Fibroblast of lung (primary cell): ENCODE measurements at places on chromosomes 13 and 19.
A peak's percentile ranks its signal among the peaks of the same experiment; 100 is the strongest.

DNA sequence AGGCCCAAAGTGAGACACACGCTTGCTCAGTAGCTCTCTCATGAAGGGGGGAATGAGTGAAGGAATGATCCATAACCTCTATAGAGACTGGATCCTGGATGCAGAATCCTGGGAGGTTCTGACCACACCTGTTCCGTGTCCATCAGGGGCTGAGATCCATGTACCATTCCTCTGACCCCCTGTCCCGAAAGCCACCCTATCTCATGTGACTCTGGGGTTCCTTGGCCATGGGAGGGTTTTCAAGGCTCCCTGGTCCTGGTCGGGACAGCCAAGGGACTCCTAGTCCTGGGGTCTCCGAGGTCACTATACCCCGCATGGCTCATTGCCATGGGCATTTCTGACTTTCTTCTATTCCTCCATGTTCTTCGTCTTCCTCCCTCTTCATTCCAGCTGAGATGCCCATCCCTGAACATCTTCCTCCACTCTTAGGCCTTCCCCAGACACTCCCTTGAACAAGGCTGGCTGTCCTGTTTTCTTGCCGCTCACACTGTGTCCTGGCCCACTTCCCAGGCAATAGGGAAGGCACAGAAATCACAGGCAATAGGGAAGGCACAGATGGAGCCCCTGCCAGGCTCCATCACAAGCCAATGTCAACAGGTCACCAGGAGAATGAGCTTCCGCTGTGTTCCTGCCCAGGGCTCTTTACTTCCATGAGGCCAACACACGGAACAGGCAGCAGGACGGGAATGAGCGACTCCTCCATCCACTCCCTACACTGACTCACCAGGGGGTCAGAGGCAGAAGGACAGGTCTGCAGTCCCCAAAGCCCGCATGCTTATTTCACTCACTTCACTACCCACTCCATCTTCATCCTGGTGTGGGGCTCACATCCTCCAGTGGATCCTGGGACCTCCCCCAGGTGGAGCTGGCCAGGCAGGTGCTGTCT, 3.2 kb downstream of the CEACAM5 start:
- no peak for DNase-seq

DNA sequence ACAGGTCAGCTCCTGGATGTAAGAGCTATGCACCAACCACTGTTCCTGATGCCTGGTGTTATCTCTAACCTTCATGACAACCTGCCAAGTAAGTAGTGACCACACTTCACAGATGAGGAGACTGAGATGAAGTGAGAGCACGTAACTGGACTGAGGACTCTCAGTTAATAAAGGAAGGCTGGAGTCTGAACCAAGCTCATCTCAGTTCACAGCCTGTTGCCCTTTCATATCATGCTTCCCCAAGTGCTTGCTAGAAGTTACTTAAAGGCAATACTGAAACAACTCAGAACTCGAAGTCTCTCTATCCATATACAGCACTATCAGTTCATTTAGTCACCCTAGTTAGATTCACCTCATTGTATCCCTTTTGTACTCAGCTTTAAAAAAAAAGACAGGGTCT, 119.7 kb downstream of the ABCC4 start:
- DNase-seq: no peak

GRCh38 chr13:110529522-110530311, 31.8 kb downstream of the RAB20 start:
- no peak for DNase-seq

GRCh38 chr19:51398096-51398704, 7.8 kb upstream of the C19orf84 start:
- DNase-seq: peak; percentile 6

GRCh38 chr19:46728693-46729339, 11.9 kb upstream of the PRKD2 start:
- peak; percentile 55 for DNase-seq

GRCh38 chr13:77523386-77523785, 12.1 kb upstream of the SCEL start:
- DNase-seq: no peak

GRCh38 chr19:46373491-46374359, 26.8 kb downstream of the PPP5C start:
- no peak for DNase-seq

DNA sequence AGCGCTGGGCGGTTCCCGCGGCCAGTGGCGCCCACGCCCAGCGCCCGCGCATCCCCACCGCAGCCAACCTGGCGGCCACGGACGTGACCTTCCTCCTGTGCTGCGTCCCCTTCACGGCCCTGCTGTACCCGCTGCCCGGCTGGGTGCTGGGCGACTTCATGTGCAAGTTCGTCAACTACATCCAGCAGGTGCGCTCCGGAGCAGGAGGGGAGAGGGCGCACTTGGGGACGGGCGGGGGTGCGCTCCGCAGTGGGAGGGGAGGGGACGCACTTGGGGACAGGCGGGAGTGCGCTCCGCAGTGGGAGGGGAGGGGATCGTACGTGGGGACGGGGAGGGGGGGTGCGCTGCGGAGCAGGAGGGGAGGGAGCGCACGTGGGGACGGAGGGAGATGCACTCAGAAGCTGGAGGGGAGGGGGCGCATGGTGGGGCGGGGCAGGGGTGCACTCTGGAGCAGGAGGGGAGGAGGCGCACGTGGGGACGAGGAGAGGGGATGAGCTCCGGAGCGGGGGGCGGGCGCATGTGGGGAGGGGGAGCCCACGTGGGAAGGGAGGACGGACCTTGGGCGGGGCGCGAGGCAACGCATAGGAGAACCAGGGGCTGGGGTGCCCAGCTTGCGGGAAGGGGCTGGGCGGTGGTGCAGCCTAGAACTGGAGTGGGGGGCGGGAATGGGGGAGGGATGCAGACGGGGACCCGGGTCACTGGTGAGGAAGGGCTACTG, 1.5 kb downstream of the KISS1R start:
- DNase-seq: no peak

GRCh38 chr13:105665284-105665683, 870.2 kb downstream of the EFNB2 start:
- DNase-seq: no peak

DNA sequence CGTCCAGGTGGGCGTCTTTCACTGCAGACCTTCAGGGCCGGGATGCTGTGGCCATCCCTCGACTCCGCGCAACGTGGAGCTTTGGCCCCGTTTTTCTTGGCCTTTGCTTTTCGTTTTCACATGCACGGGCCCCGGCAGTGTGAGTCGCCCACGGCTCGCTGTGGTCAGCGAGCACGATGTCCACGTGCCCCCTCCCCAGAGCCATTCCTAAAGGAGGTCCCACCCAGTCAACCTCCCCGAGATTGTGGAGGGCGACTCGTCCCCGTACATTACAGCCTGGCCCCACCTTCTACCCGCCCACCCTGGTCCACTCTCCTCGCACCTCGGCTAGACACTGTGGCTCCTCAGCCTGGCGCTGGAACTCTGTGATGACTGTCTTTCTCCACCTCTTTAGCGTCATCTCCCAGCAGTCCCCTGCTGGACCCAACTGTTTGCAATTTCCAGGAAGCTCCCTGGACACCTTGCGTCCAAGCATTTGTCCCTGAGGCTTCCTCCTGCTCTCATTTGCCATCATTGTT, 405 bp downstream of the ZNF446 start:
- peak; percentile 18 for DNase-seq

GRCh38 chr19:12790628-12791344, 500 bp upstream of the JUNB start:
- DNase-seq: no peak

- DNase-seq: no peak
Measured at GRCh38 chr19:2912306-2912705, 11.6 kb downstream of the ZNF57 start.

GRCh38 chr13:43113603-43114002, 90.2 kb downstream of the DNAJC15 start:
- peak; percentile 28 for DNase-seq

- no peak for DNase-seq
Measured at GRCh38 chr19:30587869-30588268, 215.7 kb downstream of the ZNF536 start.

GRCh38 chr19:49818649-49819370, 721 bp downstream of the MED25 start:
- no peak for DNase-seq

GRCh38 chr13:51763486-51763885, 40.5 kb downstream of the DHRS12 start:
- no peak for DNase-seq

DNA sequence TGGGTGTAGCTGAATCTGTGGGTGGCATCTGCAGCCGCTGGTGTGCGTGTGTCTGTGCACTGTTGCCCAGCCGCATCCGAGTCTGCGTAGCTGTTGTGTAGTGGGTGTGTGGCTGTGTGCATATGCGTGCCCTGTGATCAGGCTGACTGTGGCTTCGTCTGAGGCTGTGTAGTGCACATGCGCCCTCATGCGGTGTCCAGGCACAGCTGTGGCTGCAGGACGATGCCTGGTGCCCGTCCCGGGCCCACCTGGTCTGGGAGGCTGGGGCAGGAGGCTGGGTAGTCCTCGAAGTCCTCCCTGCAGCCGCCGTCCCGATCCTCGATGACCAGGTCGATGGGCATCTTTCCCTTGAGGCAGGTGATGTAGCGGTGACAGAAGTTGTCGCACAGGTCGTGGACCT, 4.9 kb downstream of the MEIS3 start:
- DNase-seq: no peak

GRCh38 chr19:16197188-16197621, 506 bp upstream of the AP1M1 start:
- DNase-seq: peak; percentile 86

DNA sequence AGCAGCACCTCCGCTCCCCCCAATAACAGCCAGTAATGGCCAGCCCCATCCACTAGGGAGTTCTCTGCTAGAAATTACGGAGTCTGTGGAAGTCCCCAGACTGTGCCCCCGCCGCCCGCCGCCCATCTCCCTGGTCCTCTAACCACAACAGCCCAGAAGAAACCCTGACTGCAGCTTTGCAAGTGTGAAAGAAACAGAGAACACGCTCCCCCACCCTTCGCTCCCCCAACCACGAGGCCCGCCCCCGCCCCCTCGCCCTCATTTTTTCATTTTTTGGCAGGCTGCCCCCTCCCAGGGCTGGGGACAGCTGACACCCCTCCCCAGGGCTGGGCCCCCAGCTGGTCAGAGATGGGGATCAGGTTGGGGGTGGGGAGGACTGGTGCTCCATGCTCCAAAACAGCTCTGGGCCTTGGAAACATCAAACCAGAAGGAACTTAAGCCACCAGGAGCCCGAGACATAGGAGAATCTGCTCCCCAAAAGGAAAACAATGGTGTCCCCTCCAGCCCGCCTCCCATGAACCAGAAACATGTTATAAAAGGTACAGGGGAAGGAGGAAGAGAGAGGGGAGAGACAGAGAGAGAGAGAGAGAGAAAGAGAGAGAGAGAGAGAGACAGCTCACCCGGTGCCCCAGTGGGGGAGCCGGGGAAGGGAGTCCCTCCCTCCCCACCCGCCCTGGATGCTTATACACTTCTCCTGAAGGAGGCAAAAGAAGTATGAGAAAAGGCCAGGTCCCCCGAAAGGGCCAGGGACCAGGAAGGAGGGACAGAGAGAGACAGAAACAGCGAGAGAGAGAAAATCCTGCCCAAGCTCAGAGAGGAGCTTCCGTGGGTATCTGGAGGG, 29.8 kb upstream of the ASF1B start:
- DNase-seq: peak; percentile 14

DNA sequence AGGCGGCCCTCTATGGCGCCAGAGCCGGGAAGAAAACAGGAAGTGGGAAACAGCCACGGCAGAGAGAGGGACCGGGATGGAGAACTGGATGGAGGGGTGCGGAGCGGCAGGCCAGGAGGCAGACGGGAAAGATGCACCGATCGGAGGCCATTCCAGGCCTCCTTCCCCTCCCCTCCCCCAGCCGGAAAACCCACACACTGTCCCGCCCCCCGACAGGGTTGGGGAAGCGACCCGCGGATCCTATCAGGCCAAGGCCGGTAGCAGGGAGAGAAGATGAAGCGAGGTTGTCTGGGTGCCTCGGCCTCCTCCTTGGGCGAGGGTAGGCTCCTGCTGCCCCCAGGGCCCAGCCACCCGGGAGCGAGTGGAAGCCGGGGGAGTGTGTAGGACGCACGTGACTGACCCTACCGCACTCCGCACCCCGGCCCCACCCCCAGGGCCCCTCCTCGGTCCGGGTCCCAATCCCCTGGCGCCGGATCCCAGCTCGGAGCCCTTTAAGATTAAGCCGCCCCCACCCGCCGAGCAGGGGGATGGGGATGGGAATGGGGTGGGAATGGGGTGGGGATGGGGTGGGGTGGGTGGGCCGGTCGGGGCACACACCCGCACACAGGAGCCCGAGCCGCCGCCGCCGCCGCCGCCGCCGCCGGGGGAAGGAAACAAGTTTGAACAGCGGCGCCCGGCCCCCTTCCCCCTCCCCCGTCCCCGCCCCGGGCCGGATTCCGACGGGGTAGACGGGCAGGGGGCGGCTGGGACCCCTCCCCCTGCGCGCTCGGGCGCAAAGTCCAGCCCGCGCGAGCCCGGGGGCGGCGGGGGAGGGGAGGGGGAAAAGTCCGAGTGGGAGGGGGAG, 1.5 kb downstream of the ERF start:
- DNase-seq: peak; percentile 43

GRCh38 chr13:66534561-66534960, 695.6 kb downstream of the PCDH9 start:
- peak; percentile 52 for DNase-seq

GRCh38 chr13:87235621-87236020, 435.6 kb upstream of the SLITRK5 start:
- no peak for DNase-seq

- no peak for DNase-seq
Measured at GRCh38 chr13:27001705-27002104, 169.9 kb downstream of the USP12 start.

GRCh38 chr13:108594153-108594552, 35.3 kb upstream of the MYO16 start:
- DNase-seq: no peak

- no peak for DNase-seq
Measured at GRCh38 chr19:41341669-41342490, 11.8 kb downstream of the TGFB1 start.

- DNase-seq: no peak
Measured at GRCh38 chr13:33459702-33460101, 174.1 kb upstream of the STARD13 start.

DNA sequence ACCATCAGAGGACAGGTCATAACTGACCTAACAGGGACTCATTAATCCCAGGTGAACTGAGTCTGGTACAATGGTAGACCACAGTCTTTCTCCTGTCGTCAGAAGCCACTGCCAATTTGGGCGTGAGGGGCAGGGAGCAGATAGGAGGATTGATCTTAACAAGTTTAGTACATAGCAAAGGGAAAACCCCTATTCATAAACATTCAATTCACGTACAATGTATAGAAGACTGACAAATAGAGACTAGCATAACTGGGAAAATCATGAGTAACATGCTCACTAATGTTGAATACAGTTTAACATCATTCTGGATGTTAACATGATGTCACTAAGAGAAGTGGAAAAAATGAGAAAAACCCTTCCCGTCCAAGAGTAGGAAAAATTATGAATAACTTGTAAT, 54.1 kb downstream of the SLC7A1 start:
- DNase-seq: no peak
